Fibroblast of skin of left quadriceps (primary cell): ENCODE measurements at places on chromosomes 16 and 17.

GRCh38 chr16:49545741-49546448, 172.3 kb downstream of the C16orf78 start:
- no peak for DNase-seq

- DNase-seq: no peak
These were observed 84.2 kb downstream of the C17orf58 start for GRCh38 chr17:67912088-67912487.

DNA sequence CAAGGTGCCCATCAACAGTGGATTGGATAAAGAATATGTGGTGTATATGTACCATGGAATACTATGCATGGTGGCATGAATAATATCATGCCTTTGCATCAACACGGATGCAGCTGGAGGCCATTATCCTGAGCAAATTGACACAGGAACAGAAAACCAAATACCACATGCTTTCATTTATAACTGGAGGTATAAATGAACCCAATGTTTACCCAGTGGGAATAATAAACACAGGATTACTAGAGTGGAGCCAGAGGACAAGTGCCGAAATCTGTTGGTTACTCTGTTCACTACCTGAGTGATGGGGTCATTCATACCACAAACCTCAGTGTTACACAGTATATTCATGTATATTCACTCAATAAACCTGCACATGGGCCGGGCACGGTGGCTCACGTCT, 125.2 kb downstream of the CDH11 start:
- DNase-seq: no peak

DNA sequence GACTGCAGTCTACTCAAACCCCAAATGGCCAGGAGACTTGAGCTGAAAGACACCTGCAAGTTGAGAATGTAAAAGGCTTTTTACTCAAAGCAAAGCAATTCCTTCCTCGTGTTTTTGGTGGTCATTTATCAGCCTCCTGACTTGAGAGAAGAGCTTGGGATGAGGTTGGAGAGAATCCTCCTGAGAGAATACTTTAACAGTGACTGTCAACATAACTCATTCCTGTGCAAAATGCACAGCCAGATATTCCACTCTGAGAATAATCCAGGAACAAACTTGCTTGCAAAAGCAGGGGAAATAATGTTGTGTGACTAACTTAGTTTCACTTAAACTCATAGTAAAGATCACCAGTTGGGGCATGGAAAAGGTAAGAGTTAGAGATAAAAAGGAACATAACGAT, 53.4 kb downstream of the SNTB2 start:
- no peak for DNase-seq

- no peak for DNase-seq
These were observed 2.8 kb upstream of the MEAK7 start for GRCh38 chr16:84507011-84507982.
